ENCODE measurements at places on chromosomes 11 and 22.

DNA sequence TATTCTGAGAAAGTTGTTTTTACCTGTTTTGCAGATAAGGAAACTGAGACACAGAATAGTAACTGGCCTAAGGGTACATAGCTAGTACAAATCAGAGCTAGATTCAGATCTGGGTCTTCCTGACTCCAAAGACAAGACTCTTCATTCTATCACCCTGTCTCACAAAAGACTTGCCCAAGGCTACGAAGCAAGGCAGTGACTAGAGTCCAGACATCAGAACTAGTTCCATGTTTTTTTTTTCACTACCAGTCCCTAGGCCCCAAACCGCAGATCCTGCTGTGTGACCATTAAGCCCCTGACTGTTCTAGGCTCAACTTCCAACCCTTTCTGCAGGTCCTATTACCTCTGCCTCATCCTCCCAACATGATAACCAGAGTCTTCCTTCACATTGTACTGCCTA is 1.5 kb downstream of the BACE1-AS start:
- DNase-seq = no peak

GRCh38 chr11:1750481-1750839 is at the start of gene IFITM10:
TSS of gene IFITM10 (minus strand) at chr11:1750595. CDS start at chr11:1750442, 153 bp downstream.
- DNase-seq = no peak

DNA sequence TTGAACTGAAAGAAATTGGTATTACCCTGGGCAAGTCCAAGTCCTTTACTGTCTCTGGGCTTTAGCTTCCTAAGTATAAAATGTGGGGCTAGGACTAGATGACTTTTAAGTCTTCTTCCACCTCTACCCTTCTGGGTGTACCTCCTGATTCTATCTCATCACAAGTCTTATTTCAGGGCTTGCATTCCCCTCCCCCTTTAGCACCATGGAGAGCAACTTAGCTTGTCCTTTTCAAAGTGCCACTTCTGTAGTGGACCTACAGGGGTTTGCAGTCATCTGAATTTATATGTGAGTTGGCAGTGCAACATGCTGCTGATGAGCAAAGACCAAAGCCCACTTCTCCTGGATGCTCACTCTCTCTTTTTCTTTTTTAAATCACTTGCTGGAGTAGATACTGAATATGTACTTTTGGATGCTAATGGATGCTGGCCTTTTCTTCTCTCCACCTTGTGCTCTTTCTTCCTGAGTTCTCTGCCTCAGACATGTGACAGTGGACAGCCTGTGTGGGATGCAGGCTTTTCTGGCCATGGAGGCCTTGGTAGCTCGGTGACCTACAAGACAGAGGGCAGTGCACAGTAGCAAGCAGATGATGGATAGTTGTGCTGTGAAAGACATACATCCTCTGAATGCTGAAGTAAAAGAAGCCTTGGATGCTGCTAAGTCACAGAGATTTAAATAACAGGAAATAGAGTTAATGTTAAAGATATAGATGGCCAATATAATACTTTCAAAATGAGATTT is 185.0 kb downstream of the NELL1 start:
- no peak for DNase-seq

DNA sequence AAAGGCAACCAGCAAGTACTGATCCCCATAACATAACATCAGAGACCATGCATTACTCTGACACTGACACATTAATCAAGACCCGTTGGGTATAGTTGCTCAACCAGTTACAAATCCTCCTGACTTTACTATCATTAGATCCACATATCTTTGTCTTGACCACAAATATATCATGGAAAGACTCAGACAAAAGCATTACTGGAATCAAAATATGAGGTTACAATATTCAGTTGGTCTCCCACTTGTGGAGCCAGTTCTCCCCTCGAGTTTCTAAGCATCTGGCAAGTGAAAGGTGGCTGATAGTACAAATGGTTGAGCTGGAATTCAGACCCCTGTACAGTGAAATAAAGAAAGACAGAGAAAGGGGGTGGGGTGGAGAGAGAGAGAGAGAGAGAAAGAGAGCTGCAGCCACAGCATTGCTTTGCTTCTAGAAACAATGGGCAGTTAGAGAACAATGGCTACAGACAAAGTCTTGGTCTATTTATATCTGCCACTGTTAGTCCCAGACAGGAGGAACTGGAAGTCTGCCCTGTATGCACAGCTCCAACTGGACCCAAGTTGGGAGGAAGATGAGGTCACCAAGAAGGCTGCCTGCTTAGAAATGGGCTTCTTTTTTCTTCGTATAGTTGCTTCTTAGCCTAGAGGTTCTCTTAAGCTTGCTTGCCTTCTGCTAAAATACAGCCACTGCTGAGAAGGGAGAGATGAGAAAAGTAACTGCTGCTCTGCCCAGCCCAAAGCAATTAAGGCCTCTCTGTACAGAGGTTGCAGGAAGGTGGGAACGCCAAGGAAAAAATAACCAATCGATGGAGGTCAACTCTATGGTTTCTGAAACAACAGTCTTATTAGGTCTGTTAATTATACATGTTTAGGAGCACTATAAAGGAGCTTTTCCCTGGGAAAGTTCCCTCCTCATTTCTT is 85.5 kb downstream of the ETS1 start:
- no peak for DNase-seq

- DNase-seq = no peak
Observed at GRCh38 chr11:2437516-2437915, 6.8 kb downstream of the TRPM5 start.

DNA sequence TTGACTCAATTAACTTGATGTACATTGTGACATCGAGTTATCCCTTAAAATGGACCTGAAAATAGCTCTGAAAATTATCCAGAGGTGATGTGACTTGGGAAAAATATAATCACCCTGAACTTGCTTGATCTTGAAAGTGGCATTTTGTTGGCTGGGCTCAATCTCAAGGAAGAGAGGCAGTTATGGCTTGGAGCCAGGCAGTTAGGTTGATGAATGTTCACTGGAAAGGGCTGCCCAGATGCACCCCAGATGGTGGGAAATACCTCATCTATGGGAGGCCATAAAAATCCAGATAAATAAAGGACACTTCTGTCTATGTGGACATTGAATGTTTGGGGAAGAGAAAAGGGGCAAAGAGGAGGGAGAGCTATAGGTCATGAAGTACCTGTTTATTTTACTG is 55.7 kb upstream of the OR5AN1 start:
- DNase-seq = no peak

DNA sequence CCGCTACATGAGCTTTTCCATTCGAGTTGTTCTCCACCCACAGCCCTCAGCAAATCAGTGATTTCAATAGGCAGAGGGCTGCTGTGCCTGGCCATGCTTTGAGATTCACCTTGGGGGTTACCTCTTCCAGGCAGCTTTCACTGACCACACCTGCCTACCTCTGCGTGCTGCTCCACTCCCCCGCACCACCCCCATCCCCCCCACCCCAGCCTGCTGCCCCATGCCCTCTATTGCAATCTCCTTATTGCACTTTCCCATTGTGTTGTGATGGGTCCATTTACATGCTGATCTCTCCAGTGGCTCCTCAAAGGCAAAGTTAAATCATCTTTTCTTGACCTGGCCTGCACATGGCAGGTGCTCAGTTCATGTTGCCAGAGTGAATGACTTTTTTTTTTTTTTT is 18.0 kb upstream of the POLA2 start:
- no peak for DNase-seq

DNA sequence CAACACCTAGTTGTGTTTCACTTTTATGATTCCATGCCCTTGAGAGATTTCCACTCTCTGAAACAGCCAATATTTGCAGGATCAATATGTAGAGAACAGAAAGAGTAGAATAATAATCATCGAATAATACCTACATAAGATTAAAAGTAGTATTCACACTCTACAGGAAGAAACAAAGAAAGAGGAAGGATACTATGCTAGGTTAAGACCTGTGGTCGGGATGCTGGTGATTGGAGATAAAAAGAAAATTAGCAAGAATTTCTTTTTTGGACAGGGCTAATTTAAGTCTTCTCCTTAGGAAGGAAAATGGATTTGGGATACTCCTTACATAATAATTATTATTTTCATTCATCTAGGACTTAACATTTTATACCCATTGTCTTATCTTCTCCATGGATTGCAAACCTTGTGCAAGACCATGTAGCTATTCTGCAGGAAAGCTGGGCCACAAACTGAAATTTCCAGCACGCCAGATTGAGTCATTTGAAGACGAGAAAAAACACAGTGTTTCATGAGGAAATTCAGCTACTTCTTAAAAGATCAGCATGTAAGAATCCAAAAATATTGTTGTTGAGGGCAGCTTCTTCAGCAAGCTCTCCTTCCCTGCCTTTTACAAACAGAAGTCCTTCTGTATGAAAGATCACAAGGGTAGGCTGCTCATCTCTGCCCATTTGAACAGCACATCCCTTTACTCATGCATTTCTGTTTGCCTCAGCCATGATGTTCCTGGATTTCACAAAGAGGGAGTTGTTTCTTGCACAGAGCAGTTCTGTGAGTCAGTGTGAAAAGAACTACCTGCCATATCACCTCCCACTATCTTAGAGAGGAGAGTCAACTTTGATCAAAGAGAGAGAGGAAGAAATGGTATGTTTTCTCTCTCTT is 90.7 kb downstream of the FAM76B start:
- no peak for DNase-seq

DNA sequence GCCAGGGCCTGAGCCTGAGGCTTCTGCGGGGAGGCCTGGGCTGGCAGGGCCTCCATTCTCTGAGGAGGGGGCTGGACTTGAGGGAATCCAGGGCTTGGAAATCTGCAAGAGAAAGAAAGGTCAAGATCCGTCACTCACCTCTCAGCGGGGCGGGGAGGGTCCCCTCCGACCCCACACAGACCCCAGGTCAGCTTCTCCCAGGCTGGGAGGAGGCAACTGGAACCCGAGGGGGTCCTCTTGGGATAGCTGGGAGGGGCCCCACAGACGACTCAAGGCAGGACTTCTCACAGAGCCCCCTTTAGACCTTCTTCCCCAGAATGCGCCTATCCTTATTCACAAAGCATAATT is 11.0 kb downstream of the TNKS1BP1 start:
- DNase-seq = no peak

GRCh38 chr11:116334596-116334995 is 438.2 kb downstream of the BUD13 start:
- DNase-seq = no peak

DNA sequence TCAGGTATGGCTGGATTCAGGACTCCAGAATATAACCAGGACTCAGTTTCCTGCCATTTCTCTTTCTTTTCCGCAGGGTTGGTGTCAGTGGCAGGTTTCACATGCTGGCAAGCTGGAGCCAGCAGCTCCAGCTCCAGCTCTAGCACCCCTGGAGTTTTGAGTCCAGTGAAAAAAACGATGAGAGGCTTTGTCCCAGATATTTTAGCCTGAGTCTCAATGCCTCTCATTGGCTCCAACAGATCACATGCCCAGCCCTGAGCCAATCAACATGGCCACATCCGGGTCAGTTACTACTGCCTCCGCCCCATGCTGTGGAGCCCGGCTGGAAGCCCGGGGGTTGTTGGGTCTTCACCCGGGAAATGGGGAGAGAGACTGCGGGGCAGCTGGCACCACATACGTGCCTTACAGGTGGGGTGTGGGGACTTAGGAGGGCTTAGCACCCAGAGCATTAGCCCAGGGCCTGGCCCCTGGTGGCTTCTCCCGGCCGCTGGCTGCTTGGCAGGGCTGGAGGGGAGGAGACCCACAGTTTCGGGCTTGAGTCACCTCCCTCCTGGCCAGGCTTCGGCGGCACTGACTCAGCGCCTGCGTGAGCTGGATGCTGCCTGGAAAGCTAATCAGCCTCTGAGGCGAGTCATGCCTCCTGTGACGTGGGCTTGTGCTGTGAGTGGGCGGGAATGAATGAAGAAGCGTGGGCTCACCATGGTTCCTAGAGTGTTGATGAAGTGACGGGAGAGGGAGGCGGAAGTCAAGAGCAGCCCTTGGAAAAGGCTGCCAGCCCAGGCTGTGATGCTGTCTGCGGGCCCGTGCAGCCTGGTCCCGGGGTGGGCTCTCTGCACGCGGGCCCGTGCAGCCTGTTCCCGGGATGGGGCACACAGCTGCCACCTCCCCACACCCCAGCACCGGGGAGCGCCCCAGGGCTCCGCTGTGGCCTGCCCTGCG is 15.3 kb upstream of the MRTFA start:
- peak; percentile 75 for DNase-seq

All from effector memory CD4-positive, alpha-beta T cell (primary cell).